CD8-positive, alpha-beta memory T cell (primary cell): ENCODE measurements at places on chromosomes 13 and 19. TPM values are rescaled to one million over a fixed set of nuclear protein-coding genes. Genes with fewer than 3 reads are reported as not detected.

DNA sequence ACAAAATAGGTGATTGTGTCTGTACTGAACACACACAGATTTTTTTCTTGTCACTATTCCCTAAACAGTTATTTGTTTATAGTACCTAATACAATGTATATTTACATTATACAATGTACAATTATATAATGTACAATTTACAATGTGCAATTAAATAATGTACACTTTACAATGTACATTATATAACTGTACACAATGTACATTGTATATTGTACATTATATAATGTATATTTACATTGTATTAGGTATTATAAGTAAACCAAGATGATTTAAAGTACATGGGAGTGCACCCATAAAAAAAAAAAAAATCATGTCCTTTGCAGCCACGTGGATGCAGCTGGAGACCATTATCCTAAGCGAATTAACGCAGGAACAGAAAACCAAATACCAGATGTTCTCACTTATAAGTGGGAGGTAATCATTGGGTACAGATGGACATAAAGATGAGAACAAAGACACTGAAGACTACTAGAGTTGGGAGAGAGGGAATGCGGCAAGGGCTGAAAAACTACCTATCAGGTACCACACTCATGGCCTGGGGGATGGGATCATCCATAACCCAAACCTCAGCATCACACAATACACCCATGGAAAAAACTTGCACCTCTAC lies 68.1 kb downstream of the ABCC4 start:
- DNase-seq: no peak

DNA sequence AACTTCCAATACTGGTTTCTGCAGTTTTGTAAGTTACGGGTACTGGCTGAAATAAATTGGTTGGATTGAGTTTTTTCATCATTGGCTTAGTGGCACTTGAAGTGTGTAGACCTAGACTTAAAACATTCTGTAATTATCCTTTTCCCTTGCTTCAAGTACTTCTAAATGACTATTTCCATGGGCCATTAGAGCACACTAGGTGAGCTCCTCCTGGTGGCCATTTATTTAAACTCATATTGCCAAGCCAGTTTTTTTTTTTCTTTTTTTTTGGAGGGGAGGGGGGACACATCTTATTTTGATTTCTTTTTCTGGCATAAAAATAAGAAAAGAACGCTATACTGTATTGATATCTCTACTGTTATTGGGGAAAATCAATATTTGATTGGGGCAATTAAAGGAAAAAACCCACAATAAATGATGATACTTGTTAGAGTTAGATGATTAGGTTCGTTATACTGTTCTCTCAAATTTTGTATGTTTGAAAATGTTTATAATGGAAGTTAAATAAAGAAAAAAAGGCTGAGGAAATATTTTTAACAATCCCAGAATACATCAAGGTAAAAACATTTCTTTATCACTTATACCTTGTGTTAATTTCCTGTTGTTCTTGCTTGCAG lies 82.9 kb downstream of the PDS5B start:
- no peak for DNase-seq

- DNase-seq: no peak
Measured at GRCh38 chr13:99386495-99386894, 79.3 kb upstream of the GPR183 start.

- no peak for DNase-seq
Measured at GRCh38 chr19:35222373-35223015, 6.0 kb downstream of the FAM187B start.

DNA sequence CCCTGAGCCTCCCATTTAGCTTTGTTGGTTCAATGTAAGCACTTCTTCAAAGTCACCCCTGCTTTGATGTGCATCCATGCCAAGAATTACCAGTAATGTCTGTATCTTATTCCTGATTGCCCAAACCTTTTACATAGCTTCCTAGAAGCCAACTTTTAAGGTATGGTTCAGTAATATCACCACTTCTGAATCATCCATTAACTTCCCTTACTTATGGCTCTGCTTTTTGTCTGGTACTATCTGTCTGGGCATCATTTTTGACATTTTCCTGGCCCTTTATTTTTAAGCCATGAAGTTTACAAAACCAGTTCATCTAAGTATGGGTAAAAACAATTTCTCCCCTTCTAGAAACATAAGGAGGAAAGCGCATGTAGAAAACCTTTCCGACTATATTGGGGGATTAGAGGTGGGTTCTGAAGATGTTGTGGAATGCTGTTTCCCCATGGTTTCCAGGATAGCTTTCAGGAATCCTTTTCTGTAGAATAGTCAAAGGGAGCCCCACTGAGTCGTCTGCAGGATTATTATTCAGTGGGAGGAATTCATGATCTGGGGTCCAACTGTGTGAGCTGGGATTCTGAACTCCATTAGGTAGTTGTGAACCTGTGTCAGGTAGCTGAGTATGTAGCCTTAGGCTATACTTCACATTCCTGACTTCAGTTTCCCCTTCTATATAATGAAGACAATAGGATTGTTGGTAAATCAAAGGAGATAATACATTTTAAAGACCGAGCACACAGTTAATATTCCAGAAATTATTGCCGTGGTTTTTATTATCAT lies 163.8 kb downstream of the SUCLA2 start:
- DNase-seq: no peak

WDR62 gene
- 15.7 TPM for total RNA-seq

- no peak for DNase-seq
Measured at GRCh38 chr19:3669947-3670795, 30.1 kb downstream of the PIP5K1C start.

- no peak for DNase-seq
Measured at GRCh38 chr13:98390086-98390715, 186.7 kb downstream of the STK24 start.

TYROBP gene
- total RNA-seq: 6.8 TPM

MEDAG gene
- total RNA-seq: not detected

FFAR1 gene
- not detected for total RNA-seq

- DNase-seq: no peak
Measured at GRCh38 chr19:16334411-16334810, 9.8 kb downstream of the KLF2 start.

FREM2 gene
- total RNA-seq: not detected

APOC1 gene
- total RNA-seq: 4.6 TPM

- no peak for DNase-seq
Measured at GRCh38 chr19:33499671-33500506, 21.7 kb downstream of the PEPD start.

DNA sequence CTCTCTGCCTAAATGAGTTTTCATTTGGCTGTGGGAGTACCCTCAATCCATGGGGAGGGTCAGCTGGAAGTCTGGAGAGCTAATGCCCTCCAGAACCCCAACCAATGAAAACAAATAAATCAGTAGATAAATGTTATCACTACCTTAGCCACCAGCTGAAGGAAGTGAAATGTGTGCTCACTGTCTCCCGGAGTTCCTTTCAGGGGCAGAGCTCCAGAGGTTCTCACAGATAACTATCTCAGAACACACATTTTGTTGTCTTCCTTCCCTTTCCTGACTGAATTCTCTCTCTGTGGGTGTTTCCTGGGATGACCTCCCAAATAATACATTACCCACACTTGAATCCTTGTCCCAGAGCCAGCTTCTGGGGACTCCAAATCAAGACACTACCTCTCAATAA lies 779.6 kb downstream of the DIAPH3 start:
- DNase-seq: no peak

- DNase-seq: no peak
Measured at GRCh38 chr19:50321831-50322230, 7.3 kb downstream of the KCNC3 start.

DNA sequence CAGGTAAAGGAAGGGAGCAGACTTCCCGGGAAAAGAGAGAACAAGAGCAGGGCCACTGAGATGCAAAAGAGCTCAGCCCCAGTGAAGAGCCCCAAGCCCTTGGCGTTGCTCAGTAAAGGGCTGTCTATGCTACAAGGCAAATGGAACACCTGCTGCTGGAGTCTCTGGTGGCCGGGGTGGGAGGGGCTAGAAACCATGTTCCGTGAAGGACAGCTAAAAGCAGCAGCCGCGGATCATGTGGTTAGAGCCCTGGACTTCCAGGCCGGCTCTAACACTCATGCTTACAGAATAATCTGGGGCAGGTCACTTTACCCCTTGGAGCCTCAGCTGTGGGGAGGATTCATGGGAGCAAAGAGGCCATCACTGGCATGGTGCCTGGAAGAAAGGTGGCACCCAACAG lies 17.8 kb downstream of the POU2F2 start:
- DNase-seq: no peak

- no peak for DNase-seq
Measured at GRCh38 chr19:29315556-29316190, 102.7 kb upstream of the UQCRFS1 start.

DNA sequence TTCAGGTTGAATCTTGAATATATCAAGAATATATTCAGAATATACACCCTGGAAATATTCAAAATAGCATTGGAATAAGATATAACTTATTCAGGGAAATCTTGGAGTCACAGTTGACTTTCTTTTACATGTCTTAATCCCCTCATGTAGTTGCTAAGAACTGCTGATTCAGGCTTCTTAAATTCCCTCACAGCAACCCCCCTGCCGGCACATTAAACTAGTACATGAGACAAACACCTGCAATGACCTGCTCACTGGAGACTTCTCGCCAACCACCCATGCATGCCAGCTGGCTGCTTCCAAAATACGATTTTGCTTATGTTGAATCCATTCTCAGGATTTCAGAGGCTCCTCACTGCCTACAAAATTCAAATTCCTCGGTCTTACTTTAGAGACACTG lies 997.1 kb downstream of the EFNB2 start:
- no peak for DNase-seq

UBXN6 gene
- 60.0 TPM for total RNA-seq

DNA sequence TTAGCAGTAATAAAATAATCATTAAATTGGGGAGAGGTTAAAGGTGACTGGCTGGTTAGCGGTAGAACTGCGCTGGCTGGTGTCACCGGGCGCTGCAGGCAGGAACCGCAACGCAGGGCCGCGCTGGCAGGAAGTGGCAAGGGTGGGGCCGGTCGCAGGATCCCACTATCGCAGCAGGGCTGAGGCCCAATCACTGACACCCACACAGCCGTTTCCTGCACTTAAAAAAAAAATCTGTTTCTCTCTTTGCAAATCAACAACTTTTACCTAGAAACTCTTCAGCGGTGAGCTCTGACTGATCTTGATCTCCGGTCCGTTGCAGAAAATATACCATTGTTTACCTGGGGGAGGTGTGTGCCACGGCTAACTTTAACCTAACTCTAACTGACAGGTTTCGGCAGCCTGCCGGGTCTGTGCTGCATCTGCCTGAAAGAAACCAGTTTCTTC lies 46.9 kb downstream of the KLF2 start:
- peak; percentile 86 for DNase-seq

ZNF701 gene
- total RNA-seq: 16.8 TPM

DNA sequence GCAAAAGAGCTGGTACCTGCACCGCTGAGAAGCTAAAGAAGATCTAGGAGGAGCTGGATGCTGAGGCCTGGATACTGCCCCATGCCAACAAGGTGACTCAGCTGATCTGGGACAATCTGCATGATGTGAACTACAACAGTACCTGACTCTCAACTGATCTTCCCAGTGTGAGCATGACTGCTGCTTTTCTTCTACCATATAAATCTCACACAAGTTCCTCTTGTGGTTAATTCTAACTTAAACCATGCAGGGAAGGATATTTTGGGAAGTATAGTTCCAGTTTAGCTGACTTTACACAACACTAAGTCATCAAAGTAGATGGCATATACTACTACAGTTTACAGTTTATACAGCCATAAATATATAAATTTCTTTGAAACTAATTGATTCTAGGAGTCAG lies 91.9 kb downstream of the SLAIN1 start:
- no peak for DNase-seq

- DNase-seq: no peak
Measured at GRCh38 chr13:87302931-87303330, 368.2 kb upstream of the SLITRK5 start.

EGLN2 gene
- 101 TPM for total RNA-seq

DNA sequence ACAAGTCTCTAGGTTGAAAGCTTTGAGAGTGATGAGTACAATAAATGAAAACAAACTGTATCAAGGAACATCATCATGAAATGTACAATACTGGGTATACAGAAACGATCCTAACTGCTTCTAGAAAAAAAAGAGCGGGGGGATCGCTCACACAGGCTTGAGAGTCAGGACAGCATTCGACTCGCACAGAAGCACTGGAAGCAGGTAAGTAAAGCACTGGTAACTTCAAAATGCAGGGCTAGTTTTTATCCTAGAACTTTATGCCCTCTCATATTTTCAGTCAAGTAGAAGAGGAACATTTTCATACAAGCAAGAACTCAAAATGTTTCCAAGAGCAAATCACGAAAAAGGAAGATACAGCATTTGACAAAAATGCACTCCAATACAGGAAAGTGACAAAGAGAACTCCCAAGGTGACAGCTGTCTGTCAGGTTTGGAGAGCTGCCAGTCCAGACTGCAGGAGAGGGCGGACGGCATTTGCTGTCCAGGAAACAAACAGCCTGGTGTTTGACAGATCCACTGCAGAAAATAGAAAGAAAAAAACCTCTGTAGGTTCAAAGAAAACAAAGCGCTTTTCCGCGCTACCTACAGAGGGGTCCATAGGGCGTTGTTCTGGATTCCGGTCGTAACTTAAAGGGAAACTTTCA lies 58.2 kb upstream of the XPO4 start:
- no peak for DNase-seq

- no peak for DNase-seq
Measured at GRCh38 chr13:111923991-111924677, 142.8 kb upstream of the SOX1 start.

DNA sequence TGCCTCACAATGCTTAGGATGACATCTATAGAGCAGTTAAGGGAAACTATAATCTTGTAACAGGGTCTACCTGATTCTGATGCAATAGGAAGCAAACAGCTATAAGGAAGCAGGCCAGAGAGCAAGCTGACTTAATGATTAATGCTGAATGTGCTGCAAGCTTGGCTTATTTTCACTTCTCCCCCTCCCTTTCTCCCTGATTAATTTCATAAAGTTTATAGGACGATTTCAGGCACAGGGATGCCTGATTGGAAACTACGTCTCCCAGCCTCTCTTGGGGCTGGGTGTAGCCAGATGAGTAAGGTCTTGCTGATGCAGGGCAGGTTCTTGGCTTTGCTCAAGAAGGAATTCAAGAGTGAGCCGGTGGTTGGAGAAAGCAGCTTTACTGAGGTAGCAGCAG lies 82.8 kb upstream of the MRI1 start:
- DNase-seq: no peak

DNA sequence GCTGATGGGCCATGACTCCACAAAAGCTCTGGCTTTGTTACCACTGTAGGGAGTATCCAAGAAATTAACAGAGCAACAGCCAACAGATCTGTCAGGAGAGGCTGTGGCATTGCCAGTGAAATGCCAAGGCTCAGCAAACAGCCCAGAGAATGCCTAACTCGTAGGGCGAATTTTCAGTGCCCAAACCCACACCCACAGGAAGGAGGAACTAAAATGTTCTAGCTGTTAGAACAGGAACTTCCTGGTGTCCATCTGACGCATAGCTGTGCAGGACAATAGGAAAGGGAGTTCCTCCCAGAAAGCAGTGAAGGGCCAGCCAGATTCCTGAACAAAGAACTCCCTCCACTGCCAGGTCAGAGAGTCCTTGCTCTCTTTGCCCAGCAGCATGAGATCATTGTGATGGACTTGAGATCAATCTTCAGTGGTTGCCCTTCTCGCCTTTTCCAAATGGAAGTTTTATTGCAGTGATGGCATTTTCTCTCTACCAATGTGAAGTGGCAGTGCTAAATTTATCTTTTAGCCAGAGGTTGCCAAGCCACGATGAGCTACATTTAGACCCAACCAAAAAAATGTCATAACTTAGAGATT lies 224.2 kb upstream of the STARD13 start:
- DNase-seq: no peak
